ENCODE measurements at places on chromosomes 1 and 21. TPM values are rescaled to one million over a fixed set of nuclear protein-coding genes. Genes with fewer than 3 reads are reported as not detected.

GRCh38 chr1:201760516-201760915, 68.4 kb upstream of the IPO9 start:
- no peak for DNase-seq
- no peak overlapping the region for H3K27ac ChIP-seq
- no peaks in the 10 kb centered on the region for H3K36me3 ChIP-seq
- H3K4me1 ChIP-seq = peaks cover 10% of the 10 kb centered on the region
- no peak overlapping the region for H3K4me3 ChIP-seq

- peaks cover 2% of the 10 kb centered on the region for H3K36me3 ChIP-seq
- H3K4me3 ChIP-seq = peak overlapping the region; percentile 79
- no peak overlapping the region for H3K27ac ChIP-seq
- H3K4me1 ChIP-seq = peaks cover 9% of the 10 kb centered on the region
- DNase-seq = no peak
These were observed 19.9 kb upstream of the SAMD11 start for GRCh38 chr1:903721-904271.

ARHGAP30 gene
- 156 TPM for total RNA-seq

DNA sequence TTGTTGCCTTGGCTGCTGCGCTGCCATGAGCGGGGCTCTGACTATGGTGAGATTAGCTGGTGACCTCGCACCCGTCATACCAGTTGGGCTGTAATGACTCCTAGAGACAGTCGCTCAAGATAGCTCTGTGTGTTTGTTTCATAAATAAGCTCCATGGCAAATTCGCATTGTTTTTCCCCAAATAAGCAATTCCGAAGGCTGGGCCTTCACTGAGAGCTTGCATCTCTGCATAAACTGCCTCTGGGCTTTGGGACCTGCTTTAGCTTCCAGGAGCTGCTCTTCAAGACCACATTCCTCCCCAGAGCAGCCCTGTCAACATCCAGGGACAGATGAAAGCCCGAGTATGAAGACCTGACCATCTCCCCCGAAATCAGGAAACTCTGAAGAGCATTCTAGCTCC, 40.7 kb upstream of the SCCPDH start:
- H3K36me3 ChIP-seq = no peaks in the 10 kb centered on the region
- no peak for DNase-seq
- H3K4me3 ChIP-seq = no peak overlapping the region
- H3K27ac ChIP-seq = no peak overlapping the region
- H3K27me3 ChIP-seq = peaks cover 4% of the 10 kb centered on the region

- peaks cover 66% of the 10 kb centered on the region for H3K27me3 ChIP-seq
- no peak for DNase-seq
- H3K4me3 ChIP-seq = no peak overlapping the region
- H3K27ac ChIP-seq = no peak overlapping the region
- H3K36me3 ChIP-seq = peaks cover 3% of the 10 kb centered on the region
- peaks cover 2% of the 10 kb centered on the region for H3K4me1 ChIP-seq
These were observed 549.2 kb downstream of the PTPRU start for GRCh38 chr1:29785554-29785953.

DNA sequence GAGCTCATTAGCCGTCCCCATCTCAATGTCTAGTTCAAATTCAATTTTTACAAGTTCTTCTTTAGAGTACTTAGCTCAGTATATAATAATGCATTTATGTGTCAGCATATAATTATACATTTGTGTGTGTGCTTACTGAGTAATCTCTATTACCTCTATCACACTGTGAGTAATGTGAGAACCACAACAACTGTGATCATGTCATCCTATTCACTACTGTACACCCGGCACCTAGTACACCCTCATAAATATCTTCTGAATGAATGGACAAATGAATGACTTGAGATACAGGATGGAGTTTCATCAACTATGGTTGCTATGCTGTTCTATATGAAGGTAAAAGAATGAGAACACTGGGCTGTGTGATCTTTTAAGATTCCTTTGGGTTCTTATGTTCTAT, 124.0 kb downstream of the GPATCH2 start:
- H3K36me3 ChIP-seq = peaks cover 2% of the 10 kb centered on the region
- no peak overlapping the region for H3K27ac ChIP-seq

DNA sequence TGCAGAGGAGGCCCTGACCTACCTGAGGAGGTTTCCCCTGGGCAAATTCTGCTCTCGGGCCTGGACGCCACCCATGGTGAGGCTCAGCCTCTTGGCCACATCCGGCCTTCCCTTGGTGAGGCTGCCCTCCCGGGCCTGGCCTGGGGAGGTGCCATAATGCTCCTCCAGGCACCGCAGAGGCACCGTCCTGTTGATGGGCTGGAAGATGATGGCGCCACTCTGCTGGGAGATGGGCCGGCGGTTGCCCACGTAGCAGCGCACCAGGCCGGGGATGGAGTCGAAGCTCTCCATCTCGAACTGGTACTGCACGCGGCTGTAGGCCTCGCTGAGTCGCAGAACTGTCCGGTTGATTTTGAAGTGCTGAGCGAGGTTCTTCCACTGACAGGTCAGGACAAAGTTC, 92.7 kb downstream of the BCAR3 start:
- no peak overlapping the region for H3K27ac ChIP-seq
- no peak overlapping the region for H3K4me3 ChIP-seq
- no peaks in the 10 kb centered on the region for H3K36me3 ChIP-seq

KRTAP21-2 gene
- total RNA-seq = not detected

DNA sequence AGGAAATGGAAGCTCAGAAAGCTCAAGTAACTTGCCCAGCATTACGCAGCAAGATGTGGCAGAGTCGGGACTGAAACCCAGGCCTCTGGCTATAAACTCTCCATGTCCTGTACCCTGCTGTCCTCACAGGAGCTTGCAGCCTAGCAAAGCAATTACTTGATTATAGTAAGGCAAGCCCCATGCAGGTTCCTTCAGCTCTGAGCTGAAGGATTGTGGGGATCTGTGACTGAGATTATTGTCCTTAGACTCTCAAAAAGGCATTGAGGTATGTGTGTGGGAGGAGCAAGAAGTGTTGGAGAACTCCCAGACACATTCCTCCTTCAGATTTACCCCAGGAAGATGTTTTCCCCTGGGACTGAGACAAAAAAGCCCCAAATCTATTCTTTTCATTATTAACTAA, 124.0 kb upstream of the SPATA6 start:
- no peaks in the 10 kb centered on the region for H3K4me1 ChIP-seq
- no peaks in the 10 kb centered on the region for H3K36me3 ChIP-seq
- DNase-seq = no peak
- H3K4me3 ChIP-seq = no peak overlapping the region
- no peak overlapping the region for H3K27ac ChIP-seq

- H3K4me3 ChIP-seq = no peak within 1 kb of the TSS
- peaks cover 2% of the 10 kb centered on the region for H3K36me3 ChIP-seq
- H3K27me3 ChIP-seq = peaks cover 17% of the 10 kb centered on the region
- DNase-seq = no peak
These were observed at the start of gene PLA2G2E for GRCh38 chr1:19923137-19923952. Gene PLA2G2E (minus strand): TSS chr1:19923617. CDS start chr1:19923559, 58 bp downstream.

- H3K36me3 ChIP-seq = peaks cover 8% of the 10 kb centered on the region
- DNase-seq = no peak
- H3K27ac ChIP-seq = peak overlapping the region; percentile 79
These were observed 12.2 kb downstream of the AKIRIN1 start for GRCh38 chr1:39003281-39003680.

- H3K4me1 ChIP-seq = peaks cover 7% of the 10 kb centered on the region
- H3K27ac ChIP-seq = no peak overlapping the region
- no peak overlapping the region for H3K4me3 ChIP-seq
These were observed 193.3 kb downstream of the EIF4G3 start for GRCh38 chr1:20983297-20983889.

NMNAT2 gene
- total RNA-seq = not detected

PLA2G2D gene
- not detected for total RNA-seq

DNA sequence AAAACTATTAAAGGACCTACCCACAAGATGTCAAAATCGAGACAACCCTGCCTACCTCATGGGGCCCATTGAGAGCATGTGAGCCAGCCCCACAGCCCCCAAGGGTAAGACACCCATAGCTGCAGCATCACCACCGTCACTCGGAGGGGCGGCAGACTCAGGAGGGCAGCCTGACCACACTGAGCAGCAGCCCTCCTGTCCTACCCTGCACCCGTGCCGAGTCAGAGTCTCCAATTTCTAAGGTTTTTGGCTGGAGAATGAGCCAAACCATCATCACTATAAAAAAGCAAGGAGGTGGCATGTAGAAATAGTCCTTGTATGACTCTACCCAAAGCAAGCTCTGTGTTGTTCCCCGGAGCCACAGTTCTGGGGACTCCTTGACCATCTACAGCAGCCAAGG, 94.7 kb downstream of the SSBP3 start:
- H3K27ac ChIP-seq = peak overlapping the region; percentile 76
- DNase-seq = no peak
- peaks cover 29% of the 10 kb centered on the region for H3K4me1 ChIP-seq

DNA sequence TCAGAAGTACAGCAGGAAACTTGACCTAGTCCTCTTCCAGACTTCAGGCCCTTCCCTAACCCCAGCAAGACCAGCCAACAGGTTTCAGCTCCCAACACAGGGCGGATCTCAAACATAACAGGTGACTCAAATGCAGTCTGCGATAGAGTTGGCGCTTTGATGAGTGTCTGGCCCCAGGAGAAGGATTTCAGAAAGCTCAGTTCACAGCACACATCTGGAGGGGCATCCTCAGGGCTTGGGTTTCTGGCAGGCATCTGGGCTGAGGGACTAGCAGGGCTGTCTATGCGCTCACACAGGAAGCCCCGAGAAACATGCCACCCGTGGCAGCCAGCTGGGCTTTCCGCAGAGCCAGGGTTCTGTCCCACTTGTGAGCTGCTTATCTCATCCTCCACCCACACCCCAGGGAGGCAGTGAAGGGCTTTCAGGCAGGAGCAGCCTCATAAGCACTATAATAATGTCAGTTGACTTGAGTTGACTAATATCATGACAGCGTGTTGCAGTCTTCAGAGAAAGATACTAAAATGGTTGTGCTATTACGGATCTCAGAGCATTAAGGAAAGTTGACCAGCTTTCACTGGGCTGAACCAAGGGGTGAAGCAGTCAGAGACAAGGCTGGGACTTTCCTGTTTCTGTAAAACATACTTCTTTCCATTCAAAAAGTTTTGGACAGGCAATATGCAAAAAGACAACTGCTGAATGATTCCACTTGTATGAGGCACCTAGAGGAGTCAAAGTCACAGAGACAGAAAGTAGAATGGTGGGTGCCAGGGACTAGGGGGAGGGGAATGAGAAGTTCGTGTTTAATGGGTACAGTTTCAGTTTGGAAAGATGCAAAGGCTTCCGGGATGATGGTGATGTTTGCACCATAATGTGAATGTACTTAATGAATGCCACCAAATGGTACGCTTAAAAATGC, 233.0 kb upstream of the IRF2BP2 start:
- peak overlapping the region; percentile 85 for H3K27ac ChIP-seq
- peak overlapping the region; percentile 77 for H3K4me3 ChIP-seq
- H3K27me3 ChIP-seq = no peaks in the 10 kb centered on the region
- peaks cover 43% of the 10 kb centered on the region for H3K4me1 ChIP-seq

- H3K27ac ChIP-seq = no peak overlapping the region
- no peaks in the 10 kb centered on the region for H3K27me3 ChIP-seq
- no peaks in the 10 kb centered on the region for H3K36me3 ChIP-seq
- no peaks in the 10 kb centered on the region for H3K4me1 ChIP-seq
These were observed 735.7 kb upstream of the CXADR start for GRCh38 chr21:16777041-16777720.

GRCh38 chr1:43541721-43542401, 11.2 kb downstream of the PTPRF start:
- H3K4me3 ChIP-seq = no peak overlapping the region
- peaks cover 11% of the 10 kb centered on the region for H3K4me1 ChIP-seq
- no peak overlapping the region for H3K27ac ChIP-seq

ADAM30 gene
- total RNA-seq = not detected

DNA sequence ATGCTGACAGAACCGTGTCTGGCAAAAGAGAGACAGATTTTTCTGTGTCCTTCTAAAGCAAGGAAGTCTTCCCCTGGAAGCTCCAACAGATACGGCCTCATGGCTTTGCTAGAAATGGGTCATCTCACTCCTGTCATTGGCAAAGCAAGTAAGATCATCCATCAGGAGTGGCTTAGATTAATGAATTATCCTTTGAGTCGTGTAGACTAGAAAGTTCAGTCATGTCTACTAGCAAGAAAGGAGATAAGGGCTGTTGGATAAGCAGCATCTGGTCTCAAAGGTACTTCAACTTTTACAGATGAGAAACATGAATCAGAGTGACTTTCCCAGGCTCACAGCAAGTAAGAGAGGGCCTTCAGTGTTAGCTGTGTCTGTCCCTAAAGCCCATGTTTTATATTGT, 3.4 kb upstream of the AGO3 start:
- H3K36me3 ChIP-seq = no peaks in the 10 kb centered on the region
- DNase-seq = no peak
- no peaks in the 10 kb centered on the region for H3K27me3 ChIP-seq
- peaks cover 15% of the 10 kb centered on the region for H3K4me1 ChIP-seq
- H3K4me3 ChIP-seq = no peak overlapping the region
